ENCODE measurements at places on chromosomes 5 and 9.

GRCh38 chr5:74877624-74878304 lies 11.6 kb upstream of the FAM169A start:
- DNase-seq: no peak

DNA sequence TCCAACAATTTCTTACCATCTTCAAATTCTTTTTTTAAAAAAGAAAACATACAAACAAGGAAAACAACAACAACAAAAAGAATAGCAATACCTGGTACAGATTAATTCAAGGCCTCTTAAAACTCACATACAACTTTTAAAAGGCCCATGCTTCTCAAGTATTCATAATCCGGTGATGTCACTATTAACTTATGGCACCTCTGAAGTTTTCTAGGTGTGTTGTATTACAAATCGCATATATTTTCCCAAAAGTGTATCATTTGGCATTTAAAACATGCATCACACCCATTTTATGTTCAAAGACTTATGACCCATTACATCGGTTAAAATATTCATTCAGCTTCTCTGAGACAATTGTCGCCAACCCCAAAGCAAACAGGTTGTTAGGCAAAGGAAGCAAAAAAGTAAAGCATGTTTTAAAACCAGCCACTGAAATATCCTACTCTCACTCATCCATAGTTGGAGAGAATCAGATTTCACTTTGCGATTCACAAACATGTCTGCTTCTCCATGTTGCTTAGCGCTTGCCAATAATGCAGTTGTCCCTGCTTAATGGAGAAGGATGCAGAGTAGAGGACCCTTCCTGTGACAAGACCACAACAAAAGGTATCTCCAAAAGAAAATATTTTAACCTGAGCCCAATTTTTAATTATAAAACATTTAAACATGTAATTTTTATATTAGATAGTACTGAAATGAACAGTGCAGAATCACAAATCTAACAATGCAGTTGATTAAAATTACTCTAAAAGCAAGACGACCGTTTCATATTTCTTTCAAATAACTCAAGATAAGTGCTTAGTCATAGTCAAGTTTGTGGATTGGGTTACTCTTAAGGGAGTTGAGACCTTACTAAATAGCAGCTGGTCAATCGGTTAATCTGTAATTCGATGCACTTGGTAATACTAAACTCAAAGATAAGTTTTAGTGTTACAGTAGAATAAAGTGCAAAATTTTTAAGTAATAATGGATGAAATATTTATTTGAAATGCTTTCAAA lies 1.6 kb downstream of the SKP1 start:
- DNase-seq: no peak

DNA sequence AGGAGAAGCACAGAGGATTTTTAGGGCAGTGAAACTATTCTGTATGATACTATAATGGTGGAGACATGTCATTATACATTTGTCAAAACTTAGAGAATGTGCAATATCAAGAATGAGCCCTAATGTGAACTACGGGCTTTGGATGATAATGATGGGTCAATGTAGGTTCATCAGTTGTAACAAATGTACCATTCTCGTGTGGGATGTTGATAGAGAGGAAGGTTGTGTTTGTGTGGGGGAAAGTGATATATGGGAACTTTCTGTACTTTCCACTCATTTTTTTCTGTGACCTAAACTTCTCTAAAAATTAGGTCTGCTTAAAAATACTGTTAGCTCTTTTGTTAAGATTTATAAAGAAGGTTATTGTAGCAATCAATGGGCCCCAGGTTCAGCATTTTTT lies 138.9 kb downstream of the SPATA31D1 start:
- no peak for DNase-seq

DNA sequence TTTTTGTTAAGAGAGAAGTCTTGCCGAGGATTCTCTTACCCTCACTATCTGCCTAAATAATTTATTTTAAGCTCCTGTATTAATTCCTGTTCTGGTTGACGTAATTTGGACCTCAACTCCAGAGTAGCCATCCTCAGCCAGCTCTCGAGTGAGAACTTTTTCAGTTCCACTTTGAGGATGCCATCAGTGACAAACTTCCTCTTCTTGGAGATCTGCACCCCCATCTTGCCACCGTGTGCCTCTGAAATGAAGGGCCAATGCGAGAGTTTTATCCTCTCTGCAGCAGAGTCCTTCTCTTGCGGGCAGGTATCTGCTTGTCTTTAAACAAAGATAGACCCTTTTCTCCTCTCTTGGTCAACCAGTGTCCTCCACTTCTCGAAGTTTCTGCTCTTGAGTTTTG lies 19.5 kb upstream of the TMEM174 start:
- DNase-seq: no peak

DNA sequence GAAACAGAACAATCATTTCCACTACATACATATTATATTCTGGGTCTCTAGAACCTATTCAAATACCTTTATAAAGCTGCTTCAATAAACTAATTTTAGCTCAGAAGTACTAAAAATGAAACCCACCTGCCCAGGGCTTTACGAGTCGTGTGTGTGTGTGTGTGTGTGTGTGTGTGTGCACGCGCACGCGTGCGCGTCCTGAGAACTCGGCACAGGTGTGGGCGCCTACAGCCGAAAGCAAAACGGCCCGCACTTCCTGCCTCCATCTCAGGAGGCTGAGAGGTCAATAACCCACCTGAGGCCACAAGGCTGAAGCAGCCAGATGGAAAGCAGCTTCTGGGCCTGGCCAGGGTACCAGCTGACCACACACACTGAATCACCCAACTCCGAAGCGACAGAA lies 3.0 kb downstream of the CLPTM1L start:
- DNase-seq: no peak

DNA sequence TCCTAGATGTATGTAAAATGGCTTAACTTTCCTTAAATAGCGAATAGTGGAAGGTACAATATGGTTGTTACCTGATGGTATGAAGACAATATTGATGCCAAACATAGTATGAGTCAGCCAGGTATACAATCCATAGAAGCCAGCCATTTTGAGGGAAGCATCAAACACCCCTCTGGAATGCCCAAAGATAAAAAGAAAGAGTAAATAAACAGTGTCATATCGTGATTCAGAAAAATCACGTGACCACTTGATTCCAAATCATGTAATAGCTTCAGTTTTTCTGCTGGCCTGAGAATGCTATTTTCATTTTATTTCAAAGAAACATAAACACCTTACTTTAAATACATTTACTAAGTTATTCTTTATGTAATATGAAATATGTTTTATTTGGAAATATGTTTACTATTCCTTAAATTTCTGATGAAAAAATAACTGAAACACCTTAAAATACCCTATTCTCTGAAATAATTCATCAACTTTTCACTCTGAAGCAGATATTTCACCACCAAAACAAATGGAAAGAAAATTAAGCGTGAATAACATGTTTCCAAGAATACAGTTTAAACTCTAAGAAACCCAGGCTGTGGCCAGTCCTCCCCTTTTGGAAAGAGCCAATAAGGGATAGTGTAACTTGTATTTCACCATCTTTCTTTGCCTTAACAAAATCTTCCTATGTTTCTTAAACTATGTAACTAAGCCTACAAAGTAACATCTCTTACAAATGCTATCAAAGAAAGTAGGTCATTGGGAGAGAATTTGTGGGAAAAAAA lies 24.8 kb upstream of the CTNNAL1 start:
- DNase-seq: no peak

GRCh38 chr9:105608721-105609598 lies 51.0 kb downstream of the FKTN start:
- DNase-seq: no peak

GRCh38 chr5:180139731-180140055 lies 68.1 kb upstream of the RNF130 start:
- no peak for DNase-seq

DNA sequence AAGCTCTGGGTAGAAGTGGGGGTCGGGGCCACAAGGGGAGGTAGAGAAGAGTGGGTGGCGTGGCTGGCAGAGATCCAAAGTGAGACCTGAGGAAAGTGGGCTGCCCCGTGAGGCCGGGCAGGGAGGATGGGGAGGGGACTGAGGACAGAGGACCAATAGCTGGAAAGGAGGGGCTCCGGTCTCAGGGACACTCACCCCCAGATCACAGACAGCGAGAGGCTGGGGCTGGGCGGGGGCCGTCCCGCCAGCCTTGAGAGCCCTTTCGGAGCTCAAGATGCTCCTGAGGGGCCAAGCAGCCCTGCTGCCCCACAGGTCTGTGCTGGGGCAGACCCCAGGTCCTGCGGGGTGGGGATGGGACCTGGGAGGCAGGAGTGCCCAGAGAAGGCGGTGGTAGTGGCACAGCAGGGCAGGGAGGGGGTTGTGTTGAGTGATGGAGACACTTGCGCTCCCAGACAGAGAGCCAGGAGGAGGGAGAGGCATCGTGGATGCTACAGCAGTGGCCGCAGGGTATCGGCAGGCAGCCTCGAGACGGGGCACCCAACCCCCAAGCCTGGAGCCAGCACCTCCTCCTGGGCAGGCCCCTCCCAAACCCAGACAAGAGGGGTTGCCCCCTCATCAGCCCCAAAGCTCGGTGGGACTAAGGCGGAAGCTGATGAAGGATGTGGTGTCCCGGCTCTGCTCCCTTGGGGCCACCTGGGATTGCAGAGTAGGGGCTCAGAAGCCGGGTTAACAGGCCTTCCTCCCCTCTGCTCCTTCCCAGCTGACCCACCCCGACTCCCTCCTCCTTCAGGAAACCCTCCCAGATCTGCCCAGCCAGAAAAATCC lies 3.4 kb downstream of the SARDH start:
- DNase-seq: no peak

DNA sequence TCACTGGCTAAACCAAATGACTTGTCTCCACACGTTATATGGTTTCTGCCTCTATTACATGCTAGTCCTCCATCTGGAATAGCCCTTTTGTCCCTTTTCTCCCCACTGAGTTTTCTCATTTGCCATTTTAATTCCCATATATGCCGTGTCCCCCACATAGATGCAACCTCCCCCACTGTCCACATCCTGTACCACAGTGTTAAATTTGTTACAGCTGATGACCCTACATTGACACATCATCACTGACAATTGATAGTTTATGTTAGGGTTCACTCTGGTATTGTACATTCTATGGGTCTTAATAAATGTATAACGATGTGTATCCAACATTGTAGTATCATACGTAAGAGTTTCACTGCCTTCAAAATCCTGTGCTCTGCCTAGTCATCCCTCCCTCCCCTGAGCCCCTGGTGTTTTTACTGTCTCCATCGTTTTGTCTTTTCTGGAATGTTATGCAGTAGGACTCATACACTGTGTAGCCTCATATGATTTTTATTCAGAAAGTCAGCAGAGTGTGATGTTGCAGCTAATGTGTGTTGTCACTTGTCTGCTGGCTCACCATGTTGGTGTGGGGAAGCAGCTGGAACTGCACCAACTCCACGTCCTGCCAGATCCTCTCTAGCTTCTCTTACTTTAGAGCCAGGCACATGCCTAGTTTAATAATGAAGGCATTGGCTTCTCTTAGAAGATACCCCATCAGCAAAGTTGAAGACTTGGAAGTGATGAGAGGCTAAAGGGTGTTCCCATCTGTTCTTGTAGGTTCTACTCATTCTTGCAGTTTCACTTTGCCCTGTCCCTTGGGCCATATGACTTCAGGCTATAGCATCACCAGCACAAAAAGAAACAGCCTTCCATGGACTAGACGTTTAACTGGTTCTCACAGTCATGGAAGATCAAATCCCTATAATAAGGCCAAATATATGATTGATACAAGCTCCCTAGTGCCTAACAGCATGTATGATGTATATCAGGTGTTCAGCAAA lies 30.2 kb downstream of the LRRC70 start:
- no peak for DNase-seq

- no peak for DNase-seq
Observed at GRCh38 chr5:179371121-179371510, 25.9 kb upstream of the ADAMTS2 start.

GRCh38 chr9:86990290-86990689 lies 43.0 kb upstream of the GAS1 start:
- no peak for DNase-seq

- DNase-seq: no peak
Observed at GRCh38 chr9:16001856-16002255, 449.0 kb downstream of the CCDC171 start.

GRCh38 chr9:4425319-4426045 lies 64.8 kb upstream of the SLC1A1 start:
- DNase-seq: no peak

GRCh38 chr5:102306121-102306520 lies 10.0 kb upstream of the SLCO4C1 start:
- no peak for DNase-seq

GRCh38 chr9:83458530-83458929 lies 79.7 kb downstream of the FRMD3 start:
- no peak for DNase-seq

DNA sequence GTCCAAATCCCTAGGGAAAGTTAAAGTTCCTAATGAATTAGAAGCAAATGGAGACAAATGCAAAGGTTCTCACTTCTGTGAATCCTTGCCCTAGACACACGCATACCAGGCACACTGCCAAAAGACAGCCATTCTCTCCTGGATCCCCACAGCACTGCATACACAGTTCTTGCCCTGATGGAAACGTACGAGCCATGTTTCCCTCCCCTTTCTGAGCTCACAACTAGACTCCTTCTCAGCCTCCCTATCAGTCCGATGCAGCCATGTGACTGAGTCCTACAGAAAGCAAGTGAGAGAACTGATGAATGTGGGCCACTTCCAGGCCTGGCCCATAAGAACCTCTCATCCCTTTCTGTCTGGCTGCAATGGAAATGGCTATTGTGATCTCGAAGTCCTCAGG lies 92.0 kb downstream of the ZNF608 start:
- DNase-seq: no peak

GRCh38 chr9:77750284-77750683 lies 102.2 kb upstream of the GNA14 start:
- no peak for DNase-seq

- no peak for DNase-seq
Observed at GRCh38 chr9:89374176-89374575, 55.9 kb downstream of the SECISBP2 start.

DNA sequence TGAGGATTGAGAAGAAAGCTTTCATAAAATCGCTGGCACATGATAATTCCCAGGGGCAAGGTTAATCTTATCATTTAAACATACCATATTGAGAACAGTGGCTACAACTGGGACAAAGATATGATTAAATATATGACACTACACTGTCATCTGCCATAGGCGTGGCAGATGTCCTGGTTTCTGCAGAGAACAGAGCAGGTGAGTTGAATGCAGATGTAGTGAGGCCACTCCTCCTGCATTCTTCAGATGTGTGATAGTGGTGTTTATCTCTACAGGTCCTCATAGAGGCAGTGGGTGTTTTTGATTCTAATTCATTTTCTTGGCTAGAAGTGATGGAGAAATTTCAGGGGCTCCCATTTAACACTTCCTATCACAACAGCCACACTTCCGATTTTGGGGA lies 237.0 kb upstream of the CDH9 start:
- DNase-seq: no peak

GRCh38 chr5:10376544-10376943 lies 23.0 kb downstream of the MARCHF6 start:
- DNase-seq: no peak

DNA sequence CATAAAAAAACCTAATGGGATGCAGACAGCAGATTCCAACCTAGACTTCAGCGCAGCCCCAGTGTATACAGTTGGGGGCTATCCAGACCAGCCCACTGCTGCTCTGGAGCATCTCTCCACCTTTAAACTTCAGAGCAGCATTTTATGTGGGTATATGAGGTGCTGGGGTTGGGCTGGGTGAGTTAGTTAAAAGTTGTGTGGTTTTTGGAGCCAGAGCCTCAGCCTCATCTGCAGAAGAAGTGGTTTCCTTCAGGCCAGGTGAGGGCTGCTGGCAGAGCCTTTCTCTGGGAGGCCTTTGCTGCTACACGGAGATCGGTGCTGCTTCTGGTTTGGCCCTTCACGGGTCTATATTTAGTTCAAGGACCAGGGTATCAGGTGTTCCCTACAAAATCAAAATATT lies 228.3 kb downstream of the PDZD2 start:
- DNase-seq: no peak

All from central memory CD8-positive, alpha-beta T cell (primary cell).